ENCODE measurements at places on chromosomes 12 and 14. TPM values are rescaled to one million over a fixed set of nuclear protein-coding genes. Genes with fewer than 3 reads are reported as not detected.

The KRT6C gene
- total RNA-seq: not detected

The KRT83 gene
- total RNA-seq: not detected

The NKX2-1 gene
- not detected for total RNA-seq

The TAS2R43 gene
- total RNA-seq: 1.3 TPM

The FAM186B gene
- total RNA-seq: 2.7 TPM

The TMEM117 gene
- 9.9 TPM for total RNA-seq

The CNTN1 gene
- total RNA-seq: 0.27 TPM

The SLC24A4 gene
- not detected for total RNA-seq

The TMEM229B gene
- total RNA-seq: 0.81 TPM

The HOXC12 gene
- total RNA-seq: not detected

The OLR1 gene
- total RNA-seq: not detected

The OAS2 gene
- total RNA-seq: 2.0 TPM

The STAC3 gene
- 3.8 TPM for total RNA-seq

The CDCA3 gene
- total RNA-seq: 23.5 TPM
